ENCODE measurements at places on chromosomes 11 and 22. TPM values are rescaled to one million over a fixed set of nuclear protein-coding genes. Genes with fewer than 3 reads are reported as not detected.

USP35 gene
- 8.9 TPM for total RNA-seq

VWCE gene
- total RNA-seq, result 0.76 TPM

- DNase-seq, result peak; percentile 87
These were observed 35.6 kb upstream of the TPBGL start for GRCh38 chr11:75204685-75205563.

DNA sequence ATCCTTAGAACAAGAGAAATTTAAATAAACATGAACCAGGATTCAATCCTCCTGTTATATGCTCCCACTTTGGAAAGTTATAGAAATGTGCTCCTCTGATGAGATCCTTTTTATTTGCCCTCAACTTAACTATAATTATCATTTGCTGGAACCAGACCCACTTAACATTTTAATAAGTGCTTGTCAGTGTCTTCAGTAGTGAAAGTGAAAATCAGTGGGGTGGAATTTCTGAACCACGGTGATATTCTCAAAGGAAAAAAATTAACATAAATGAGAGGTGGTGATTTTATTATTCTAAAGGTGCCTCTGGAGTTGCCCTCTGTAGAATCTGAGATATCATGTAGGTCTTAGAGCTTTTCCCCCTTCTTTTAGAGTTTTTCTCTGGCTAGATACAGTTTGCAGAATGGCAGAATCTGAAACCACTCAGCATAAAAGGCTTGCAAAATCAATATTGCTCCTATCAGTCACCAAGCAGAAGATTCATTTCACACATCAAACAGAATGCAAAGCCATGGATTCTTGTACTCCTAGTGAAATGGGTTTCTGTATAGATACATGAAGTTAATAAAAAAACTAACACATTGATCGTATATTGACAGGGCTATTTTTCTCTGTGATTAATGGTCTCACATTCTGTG lies 213.2 kb downstream of the LUZP2 start:
- no peak for DNase-seq

KCNQ1OT1 gene
- total RNA-seq, result 0.86 TPM

DNA sequence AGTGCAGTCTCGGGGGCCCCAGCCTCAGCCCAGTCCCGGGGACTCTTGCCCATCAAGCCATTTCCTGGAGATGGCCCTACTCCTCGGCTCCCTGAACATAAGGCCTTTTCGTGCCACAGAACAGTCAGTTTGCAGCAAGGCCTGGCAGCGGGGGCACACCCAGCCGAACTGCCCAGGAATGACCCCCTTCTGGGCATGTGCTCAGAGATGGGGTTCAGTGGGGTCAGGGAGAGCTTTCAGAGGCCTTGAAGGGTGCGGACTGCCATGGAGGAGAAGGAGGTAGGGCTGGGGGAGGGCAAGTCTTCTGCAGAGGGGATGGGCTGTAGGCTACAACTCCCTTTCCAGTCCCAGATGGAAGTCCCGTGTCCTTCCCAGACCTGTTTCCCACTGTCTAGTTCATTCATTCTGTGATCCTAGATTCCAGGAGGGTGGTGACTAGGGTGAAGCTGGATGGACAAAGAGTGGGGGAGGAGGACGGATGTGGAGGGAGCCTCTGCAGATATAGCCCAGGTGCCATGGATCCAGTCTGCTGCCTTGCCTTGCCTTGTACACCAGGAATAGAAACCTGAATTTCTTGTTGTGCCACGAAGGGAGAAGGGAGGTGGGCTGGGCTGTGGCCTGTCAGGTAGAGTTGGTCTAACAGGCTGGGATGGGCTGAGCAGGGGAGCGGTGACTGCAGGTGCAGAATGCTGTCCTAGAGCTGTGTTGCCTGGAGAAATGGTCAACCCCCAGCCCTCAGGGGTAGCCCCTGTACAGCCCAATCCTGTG lies 14.2 kb upstream of the OMP start:
- no peak for DNase-seq

Data from GM23248 (cell line).